ENCODE measurements at places on chromosomes 1 and 21. TPM values are rescaled to one million over a fixed set of nuclear protein-coding genes. Genes with fewer than 3 reads are reported as not detected.

AMIGO1 gene
- total RNA-seq: 3.4 TPM

FOXD2 gene
- total RNA-seq: 0.48 TPM

TOR1AIP2 gene
- total RNA-seq: 63.9 TPM

KCNJ15 gene
- total RNA-seq: 18.9 TPM

SPRR1A gene
- total RNA-seq: not detected

CYP4A22 gene
- not detected for total RNA-seq

LCE1F gene
- not detected for total RNA-seq

PDC gene
- not detected for total RNA-seq

Measured in RPMI7951 (cell line).